ENCODE measurements at places on chromosomes 5 and 9.
A peak's percentile ranks its signal among the peaks of the same experiment; 100 is the strongest.

- no peak for DNase-seq
These were observed 929.5 kb upstream of the C9orf72 start for GRCh38 chr9:28502741-28503140.

DNA sequence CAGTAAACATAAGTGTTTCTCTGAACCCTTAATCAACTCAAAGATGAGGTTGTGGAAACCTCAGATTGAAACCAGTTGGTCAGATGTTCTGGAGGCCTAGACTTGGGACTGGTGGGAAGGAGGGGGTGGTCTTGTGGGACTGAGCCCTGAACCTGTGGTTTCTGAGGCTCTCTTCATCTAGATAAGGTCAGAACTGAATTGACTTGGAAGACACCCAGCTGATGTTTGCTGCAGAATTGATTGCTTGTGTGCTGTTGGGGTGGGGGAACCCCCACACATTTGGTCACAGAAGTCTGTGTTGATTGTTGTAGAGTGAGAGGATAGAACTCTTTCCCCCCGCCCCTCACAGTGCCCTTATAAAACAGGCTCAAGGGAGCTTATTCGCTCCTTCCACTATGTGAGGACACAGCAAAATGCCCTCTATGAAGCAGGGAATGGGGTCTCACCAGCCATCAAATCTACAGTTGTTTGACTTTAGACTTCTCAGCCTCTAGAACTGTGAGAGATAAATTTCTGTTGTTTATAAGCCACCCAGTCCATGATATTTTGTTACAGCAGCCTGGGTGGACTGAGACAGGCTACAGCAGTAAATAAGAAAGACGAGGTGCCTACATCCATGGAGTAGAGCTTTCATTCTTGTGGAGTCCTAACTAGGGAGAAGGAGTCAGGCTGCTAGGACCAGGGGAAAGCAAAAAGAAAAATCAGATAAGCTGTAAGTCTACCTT is 25.7 kb upstream of the UGCG start:
- DNase-seq = no peak

GRCh38 chr9:128553728-128554127 is 1.3 kb downstream of the SPTAN1 start:
- DNase-seq = no peak

- no peak for DNase-seq
These were observed 282.2 kb downstream of the DTWD2 start for GRCh38 chr5:118705959-118706667.

DNA sequence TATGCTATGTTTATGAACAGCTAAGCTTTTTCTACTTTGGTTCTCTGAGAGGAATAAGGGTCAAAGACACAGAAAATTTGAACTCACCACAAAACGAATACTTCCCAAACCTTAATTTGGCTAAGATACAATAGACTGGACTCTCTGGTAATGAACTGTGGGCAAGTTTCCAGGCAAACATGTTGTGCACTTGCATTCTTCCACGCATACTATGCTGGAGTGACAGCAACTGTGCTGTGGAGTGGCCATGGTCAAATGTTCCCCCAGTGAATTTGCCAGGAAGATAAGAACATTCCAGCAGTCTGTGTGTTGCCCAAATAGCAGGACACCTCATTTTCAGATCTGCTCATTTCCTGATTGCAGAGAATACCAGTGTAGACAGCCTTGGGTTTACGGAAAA is 275.3 kb upstream of the IL12B start:
- no peak for DNase-seq

DNA sequence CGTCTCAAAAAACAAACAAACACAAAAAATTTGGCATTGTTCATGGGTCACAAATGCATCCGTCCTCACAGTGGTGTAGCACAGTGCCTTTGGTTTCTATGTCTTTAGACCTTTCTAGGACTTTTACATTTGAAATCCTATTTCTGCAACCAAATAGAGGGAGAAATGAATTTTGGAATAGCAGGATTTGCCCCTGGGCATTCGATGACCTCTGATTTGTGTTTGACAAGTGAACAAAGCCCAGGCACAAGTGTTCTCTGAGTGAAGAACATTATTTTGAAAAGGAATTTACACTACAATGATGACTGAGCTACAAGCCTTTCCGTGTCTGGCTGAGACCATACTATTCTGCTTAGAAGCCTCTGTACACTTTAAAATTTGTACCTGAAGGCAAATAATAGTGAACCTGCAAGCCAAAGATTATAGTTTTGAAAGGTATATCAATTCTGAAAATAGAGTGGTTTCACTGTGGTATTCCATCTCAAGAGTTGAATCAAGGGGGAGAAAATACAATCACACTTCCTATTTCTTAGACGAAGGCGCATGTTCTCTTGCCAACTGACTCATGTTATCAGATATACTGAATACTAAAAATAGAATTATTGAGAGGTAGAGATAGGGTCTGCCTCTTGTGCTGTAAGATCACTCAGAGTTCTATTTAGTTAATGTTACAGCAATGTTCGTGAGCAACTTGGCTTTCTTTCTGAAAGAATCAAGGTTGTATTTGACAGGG is 297.6 kb downstream of the KDM4C start:
- no peak for DNase-seq

DNA sequence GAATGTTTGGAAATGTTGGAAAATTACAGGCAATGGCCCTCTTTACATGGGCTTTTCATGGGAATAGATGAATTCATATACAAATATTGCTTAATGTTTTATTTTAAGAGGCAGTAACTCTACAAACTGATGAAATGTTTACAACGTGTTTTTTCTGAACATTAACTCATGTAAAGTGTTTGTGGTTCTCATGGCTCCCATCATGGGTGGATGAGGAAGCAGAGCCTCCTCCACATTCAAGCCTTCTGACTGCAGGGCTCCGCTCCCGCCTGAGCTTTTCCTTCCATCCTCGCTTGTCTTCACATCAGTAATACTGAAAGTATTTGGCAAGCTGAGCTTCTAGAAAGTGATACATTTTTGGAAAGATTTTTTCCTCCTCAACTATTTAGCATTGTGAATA is 204.2 kb downstream of the ARHGAP26 start:
- no peak for DNase-seq

DNA sequence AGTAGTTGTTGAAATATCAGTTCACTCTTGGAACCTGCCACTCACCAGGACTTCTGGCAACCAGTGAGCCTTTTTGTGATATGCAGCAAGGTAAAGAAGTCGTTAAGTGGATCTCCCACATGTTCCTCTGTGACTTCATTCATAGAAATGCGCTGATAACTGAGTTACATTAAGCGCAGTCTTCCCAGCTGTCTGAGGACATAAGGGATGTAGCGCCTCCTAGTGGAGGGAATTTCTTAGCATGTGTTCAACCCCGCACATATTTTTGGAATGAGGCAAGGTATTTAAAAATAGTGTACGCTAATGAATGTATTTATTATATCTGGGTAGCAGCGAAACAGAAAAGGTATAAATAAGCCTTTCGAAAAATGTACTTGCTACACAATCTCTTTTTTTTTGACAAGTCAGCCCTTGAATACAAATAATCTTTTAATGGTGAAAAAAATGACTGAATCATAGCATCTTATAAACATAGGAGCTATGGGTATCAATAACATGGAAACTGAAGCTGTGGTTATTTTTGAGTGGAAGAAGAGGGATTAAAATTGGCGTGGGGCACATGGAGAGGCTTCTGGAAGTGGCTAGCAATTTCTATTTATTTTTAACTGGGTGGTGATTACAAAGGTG is 38.0 kb downstream of the PALM2AKAP2 start:
- DNase-seq = peak; percentile 6

GRCh38 chr5:161256957-161257356 is 289.6 kb downstream of the GABRB2 start:
- no peak for DNase-seq

GRCh38 chr9:127406799-127407491 is 10.0 kb downstream of the SLC2A8 start:
- DNase-seq = no peak

DNA sequence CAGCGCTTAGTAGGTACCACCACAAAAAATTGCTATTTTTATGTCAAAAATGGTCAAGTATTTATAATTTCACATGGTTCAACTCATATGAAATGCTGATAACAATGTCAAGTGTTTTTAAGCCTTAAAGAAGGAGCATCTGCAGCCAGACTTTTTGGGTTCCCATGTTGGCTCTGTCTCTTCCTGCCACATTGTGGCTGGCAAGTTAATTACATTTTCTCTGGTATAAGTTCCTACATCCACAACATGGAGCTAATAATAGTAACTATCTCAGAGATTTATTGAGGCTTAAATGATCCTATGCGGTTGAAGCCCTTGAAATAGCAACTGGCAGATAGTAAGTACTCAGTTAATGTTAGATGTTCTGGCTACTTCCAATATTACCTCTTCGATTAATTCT is 5.4 kb downstream of the ATP10B start:
- no peak for DNase-seq

- DNase-seq = no peak
These were observed 22.0 kb upstream of the AK3 start for GRCh38 chr9:4762886-4763541.

- no peak for DNase-seq
These were observed 41.4 kb upstream of the GLRA1 start for GRCh38 chr5:151966046-151966445.

- DNase-seq = no peak
These were observed 3.7 kb downstream of the TXN start for GRCh38 chr9:110252509-110253139.

- DNase-seq = no peak
These were observed 38.3 kb downstream of the ANKRD33B start for GRCh38 chr5:10602031-10602806.

DNA sequence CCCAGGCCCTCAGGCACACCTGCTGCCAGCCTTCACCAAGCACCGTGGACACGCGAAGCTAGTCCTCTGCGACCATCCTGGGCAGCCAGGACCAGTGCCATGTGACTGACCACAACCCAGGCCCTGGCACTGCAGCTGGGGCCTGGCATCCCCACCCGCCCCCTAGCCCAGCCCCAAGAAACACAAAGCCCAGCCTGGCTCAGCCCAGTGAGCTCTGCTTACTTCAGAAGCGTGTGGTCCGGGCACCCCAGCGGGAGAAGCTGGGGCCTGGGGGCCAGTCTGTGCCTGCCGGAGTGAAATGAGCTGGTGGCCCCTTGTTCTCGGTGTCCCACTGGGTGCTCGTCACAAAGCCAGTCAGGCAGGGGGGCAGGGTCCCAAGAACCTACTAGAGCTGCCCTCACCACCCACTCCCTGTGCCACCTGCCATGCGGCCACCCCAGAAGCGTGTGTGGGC is 87.9 kb downstream of the KCNT1 start:
- no peak for DNase-seq

DNA sequence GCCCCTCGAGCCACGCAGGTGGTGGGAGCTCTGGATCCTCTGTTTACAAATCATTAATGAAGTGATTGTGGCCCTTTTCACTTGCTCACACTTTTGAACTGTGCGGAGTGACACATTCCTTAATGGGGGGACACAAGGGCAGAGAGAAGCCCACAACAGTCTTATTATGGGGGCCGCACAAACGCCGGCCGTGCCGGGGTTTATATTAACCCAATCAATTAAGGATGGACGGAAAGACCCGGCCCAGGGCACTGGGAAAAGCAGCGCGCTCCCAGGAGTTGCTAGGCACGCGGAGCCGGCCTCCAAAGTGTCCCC is 634.8 kb downstream of the IRX1 start:
- DNase-seq = no peak
